ENCODE measurements at places on chromosomes 3 and 15. TPM values are rescaled to one million over a fixed set of nuclear protein-coding genes. Genes with fewer than 3 reads are reported as not detected.

BCL2A1 gene
- total RNA-seq, result 91.8 TPM

MAN2A2 gene
- 239 TPM for total RNA-seq

HRH1 gene
- 0.15 TPM for total RNA-seq

FOXB1 gene
- total RNA-seq, result 1.2 TPM

PLSCR4 gene
- total RNA-seq, result not detected

RPP14 gene
- 23.4 TPM for total RNA-seq

CPEB1 gene
- not detected for total RNA-seq

MOBP gene
- not detected for total RNA-seq

CHRM5 gene
- total RNA-seq, result not detected

SLC22A13 gene
- 0.78 TPM for total RNA-seq

PYGO1 gene
- total RNA-seq, result not detected

GOLGA8J gene
- total RNA-seq, result not detected

CCR8 gene
- total RNA-seq, result 8.9 TPM

SPATA12 gene
- not detected for total RNA-seq

NOX5 gene
- not detected for total RNA-seq

RTP1 gene
- not detected for total RNA-seq

ADGRG7 gene
- total RNA-seq, result not detected

MYL3 gene
- not detected for total RNA-seq

RBM5 gene
- total RNA-seq, result 162 TPM

GRCh38 chr3:14278265-14278798 is 99.7 kb downstream of the LSM3 start:
- DNase-seq, result no peak

- DNase-seq, result no peak
Measured at GRCh38 chr3:189529468-189529867, 101.7 kb upstream of the TP63 start.

DNA sequence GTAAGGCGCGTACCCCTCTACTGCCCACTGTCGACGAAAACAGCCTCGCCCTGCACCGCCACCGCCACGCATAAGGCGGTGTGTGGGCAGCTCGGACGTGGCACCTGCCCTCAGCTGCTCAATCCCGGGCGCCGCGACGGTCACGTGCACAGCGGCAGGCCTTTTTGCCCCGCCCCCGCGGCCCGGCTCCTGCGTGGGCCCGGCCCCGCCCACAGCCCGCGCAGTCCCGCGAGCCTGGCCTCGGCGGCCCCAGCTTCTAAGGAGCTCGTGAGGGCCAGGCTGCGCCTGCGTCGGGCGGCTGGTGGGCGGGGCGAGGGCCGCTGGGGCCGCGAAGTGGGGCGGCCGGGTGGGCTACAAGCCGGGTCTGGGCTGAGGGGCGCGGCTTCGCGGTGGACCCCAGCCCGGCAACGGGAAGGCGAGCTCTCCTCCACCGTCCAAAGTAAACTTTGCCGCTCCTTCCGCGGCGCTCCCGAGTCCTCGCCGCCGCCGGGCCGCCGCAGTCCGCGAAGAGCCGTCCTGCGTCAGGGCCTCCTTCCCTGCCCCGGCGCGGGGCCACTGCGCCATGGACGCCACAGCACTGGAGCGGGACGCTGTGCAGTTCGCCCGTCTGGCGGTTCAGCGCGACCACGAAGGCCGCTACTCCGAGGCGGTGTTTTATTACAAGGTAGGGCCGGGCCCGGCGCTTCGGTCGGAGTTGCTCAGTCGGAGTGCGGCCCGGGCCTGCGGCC is at the start of gene CAPN7:
Gene CAPN7, plus strand, starts transcription at position 313 of the 728 bp plus-strand sequence. Its CDS starts 250 bp downstream, at position 563.
- peak; percentile 94 for DNase-seq

DNA sequence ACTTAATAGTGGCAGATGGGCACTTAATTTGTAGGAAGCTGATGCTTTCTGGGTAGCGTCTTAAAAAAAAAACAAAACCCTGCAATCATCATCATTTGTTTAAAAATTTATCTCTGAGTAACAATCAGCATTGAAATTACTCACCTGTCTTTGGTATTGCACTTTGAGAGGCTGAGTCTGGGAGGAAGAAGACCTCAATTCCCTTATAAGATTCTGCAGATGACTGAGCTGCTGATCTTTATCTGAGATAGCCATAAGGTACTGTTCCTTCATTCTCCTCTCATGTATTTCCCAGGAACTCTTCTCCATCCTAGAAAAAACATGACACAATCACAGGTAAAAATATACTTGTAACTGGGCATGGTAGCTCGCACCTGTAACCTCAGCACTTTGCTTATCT is 16.4 kb upstream of the HCLS1 start:
- no peak for DNase-seq

GRCh38 chr3:131396170-131396569 is 14.6 kb downstream of the NUDT16 start:
- no peak for DNase-seq

GRCh38 chr3:153513236-153513635 is 351.2 kb downstream of the RAP2B start:
- DNase-seq, result no peak

GRCh38 chr15:40618023-40618422 is 24.0 kb downstream of the KNL1 start:
- DNase-seq, result no peak

GRCh38 chr3:39754549-39754948 is 54.9 kb upstream of the MYRIP start:
- DNase-seq, result no peak

DNA sequence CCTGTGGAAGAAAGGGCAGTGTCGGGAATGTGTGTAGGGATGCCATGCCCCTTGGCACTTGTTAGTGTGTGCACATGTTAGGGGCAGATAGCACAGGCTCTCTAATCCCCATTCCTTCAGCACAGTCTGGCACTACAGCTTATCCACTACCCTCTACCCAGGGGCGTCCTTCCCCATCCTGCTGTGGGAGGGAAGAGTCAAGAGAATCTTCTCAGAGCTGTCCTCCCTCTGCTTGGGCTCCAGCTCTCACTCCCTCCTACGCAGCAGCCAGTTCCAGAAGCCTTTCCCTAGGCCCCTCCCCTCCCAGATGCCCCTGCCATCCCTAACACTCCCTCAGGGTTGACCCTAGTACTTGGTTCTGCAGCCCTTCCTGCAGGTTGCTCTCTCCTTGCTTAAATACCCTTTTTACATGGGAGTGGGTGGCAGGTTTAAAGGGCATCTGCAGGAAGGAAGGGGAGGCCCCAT is 815 bp upstream of the GRM2 start:
- no peak for DNase-seq

DNA sequence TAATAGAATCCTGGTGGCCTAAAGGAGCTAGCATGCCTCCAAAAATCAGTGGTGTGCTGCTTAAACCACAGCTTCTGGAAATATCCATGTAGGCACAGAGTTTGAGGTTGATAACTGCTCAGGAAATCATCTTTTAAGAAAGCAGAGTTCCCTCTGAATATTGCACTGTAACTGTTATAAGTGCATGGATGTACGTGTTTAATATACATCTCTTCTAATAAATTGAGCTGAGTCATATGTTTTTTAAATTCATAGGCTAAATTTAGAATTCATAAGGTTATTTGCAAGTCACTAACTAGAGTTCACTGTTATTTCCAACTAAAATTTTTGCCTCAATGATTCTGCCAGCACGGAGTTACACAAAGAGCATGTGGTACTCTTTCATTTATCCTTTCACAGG is 68.9 kb downstream of the MYH15 start:
- no peak for DNase-seq

DNA sequence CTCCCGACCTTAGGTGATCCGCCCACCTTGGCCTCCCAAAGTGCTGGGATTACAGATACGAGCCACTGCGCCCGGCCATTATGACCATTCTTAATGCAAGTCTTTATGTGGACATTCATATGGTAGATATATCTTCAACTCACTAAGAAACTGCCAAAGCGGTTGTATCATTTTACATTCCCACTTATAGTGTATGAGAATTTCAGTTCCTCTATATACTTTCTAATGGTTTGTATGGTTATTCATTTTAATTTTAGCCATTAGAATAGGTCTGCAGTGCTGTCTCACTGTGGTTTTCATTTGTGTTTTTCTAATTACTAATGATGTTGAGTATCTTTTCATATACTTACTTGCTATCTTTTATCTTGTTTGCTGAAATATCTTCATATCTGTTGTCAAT is 32.5 kb downstream of the TCF12 start:
- DNase-seq, result no peak

GRCh38 chr3:110542552-110543150 is 529.0 kb upstream of the NECTIN3 start:
- no peak for DNase-seq

DNA sequence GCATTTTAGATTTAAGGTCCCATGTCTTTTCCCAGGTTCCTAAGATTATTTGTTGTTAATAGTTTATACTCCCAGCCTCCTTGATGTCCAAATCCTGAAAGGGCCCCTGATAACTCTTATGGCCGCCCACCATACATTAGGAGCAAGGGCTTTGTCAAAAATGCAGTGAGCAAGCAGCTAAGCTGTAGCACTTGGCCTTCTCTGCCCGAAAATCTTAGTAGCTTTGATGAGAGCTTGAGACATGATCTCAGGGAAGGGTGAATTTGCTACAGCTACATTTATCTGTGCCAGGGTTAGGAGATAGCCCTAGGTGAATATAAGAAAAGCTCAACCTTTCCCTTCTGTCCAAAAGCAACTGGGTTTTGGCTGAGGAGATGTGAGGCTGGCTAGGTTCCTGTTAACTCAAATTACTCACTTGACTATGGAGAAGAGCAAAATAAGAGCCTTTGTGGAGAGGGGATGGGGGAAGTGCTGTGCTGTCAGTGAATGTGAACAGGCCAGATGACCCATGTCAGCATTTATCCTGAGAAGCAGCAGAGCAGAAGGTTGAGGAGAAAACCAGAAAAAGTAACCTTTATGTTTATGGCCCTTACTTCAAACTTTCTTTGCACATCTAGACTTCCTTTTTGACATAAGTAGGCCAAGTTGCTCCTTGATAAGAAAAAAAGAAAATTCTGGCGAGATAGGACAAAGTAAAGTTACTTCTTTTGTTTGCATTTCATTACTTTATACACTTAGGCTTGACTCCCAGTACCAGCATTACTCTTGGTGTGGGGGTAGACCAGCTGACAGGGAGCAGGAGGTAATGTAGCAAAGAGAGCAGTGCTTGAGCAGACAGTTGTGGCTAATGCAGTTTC is 21.1 kb downstream of the MAPK6 start:
- DNase-seq, result no peak

- DNase-seq, result no peak
Measured at GRCh38 chr3:139517321-139518065, 22.0 kb downstream of the RBP1 start.

DNA sequence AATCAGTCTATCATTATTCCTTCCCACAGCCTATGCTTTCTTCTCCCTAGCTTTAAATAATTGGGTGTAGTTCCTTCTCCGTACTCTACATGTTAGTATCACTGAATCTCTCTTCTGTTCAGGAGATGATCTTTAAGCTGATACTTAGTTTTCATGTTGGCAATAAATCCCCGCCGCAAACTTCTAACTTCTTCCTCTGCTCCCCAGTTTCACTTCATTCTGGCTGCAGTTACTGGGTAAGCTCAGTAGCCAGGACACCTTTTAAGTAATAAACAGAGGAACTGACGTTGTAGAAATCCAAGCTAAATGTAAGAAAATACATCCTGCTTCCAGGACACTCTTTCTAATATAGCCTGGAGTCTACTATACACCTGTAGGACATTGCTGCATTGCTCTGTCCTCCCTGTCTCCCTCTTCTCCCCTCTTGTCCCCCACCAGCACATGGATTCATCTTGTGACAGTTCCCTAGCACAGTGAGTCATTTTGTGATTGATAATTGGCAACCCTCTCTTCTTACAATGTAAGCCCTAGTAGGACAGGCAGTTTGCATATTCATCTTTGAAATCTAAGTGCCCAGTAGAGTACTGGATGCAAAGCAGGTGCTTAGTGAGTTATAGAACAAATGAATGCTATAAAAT is 598.2 kb downstream of the UNC13C start:
- no peak for DNase-seq

DNA sequence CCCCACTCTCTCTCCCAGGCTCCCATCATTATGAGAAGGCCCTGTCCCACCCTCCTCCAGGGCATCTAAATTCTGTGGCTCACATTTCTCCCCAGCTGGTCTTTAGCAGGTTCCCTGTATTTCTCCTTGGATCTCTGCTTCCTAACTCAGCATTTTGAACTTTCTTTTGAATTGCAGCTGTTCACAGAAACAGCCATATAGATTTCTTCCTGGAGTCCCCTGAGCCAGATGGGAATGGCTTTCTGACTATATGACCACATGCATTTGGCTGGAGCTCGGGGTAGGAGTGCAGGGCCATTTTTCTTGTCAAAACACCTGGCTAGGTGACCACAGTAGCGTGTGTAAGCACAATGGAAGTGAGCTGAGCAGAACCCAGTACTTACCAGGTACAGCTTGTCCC is 22.0 kb downstream of the RBP2 start:
- no peak for DNase-seq

DNA sequence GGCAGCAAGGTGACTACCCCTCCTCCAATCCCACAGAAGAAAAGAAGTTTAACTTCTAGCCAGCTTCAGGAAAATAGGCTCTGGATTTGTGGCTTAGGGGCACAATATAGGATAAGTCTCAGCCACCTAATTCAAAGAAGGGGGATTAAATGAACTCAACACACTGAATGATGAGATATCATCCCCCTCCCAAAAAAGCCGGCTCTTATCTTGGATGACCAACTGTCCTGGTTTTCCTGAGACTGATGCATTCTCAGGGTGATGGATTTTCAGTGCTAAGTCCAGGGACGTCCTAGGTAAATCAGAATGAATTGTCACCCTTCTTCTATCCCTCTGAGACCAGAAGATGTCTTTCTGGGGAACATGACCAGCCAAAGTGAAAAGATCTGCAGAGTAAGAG is 487.0 kb upstream of the PROK2 start:
- DNase-seq, result no peak

- DNase-seq, result no peak
Measured at GRCh38 chr15:39781967-39782302, 706 bp downstream of the FSIP1 start.

DNA sequence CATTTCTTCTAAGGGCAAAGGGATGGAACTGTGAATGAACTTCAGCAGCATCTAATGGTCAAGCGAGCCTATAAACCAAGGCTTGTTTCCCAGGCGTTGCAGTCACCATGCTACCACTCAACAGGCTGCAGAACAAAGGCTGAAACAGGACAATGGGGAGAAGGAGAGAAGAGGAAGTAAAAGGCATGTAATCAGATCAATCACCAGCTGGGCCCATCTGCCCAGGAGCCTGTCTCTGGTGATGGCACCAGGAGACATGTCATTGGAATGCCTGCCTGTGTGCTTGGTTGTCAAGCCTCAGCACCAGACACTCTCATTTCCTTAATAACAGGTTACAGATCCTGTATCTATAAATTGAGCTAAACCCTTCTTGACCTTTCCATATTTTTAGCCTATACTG is 81.7 kb upstream of the UMPS start:
- DNase-seq, result no peak

- DNase-seq, result no peak
Measured at GRCh38 chr15:25742776-25743547, 120.2 kb downstream of the ATP10A start.
